Right renal pelvis (tissue), 4 donors: ENCODE measurements at places on chromosomes 12 and 14.
A peak's percentile ranks its signal among the peaks of the same experiment; 100 is the strongest.

DNA sequence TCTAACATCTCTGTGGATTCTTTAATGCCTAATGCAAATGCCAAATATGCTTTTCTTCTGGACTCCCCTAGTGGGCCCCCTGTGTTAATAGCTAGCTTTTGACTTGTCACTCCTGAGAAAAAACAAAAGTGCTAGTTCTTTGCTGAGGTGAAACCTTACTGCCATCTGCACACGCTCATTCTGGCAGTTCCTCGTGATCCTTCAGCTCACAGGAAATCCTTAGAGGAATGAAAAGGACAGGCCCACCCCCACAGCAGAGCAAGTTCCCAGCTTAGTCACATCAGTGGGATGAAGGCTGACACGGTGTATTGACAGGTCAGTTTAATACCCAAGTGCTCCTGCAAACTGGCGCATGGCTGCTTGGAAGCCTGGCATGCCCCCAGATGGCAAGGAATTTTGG lies 165.1 kb upstream of the ATP2B1 start:
- peak; percentile 45 for DNase-seq

DNA sequence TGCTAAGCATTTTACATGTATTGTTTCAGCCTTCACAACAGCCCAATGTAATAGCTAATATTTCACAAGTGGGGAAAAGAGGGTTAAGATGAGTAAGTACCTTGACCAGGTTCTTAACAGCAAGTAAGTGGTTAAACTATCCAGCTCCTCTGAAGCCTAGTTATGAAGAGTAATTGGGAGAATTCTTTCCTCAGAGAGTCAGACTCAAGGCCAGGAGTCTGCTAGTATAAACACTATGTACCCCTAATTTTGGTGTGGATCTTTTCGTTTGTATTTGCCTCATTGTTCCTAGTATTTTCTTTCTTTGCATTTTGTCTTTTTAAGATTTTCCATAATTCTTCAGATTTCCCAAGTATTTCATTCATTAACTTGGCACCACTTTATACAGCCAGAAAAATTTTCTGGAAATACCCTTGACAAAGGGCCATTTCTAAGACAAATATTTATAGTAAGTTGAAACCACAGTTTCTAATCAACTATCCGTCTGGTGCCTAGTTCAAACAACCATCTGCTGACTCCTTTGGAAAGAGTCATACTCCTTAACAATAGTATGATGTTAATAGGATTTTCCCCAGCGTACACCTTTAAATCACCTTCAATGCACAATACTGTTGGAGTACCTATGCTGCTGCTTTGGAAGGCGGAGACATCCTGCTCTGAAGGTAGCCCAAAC lies 81.2 kb downstream of the SCAF11 start:
- no peak for DNase-seq

- no peak for DNase-seq
These were observed 9.5 kb downstream of the REM2 start for GRCh38 chr14:22892488-22892887.

DNA sequence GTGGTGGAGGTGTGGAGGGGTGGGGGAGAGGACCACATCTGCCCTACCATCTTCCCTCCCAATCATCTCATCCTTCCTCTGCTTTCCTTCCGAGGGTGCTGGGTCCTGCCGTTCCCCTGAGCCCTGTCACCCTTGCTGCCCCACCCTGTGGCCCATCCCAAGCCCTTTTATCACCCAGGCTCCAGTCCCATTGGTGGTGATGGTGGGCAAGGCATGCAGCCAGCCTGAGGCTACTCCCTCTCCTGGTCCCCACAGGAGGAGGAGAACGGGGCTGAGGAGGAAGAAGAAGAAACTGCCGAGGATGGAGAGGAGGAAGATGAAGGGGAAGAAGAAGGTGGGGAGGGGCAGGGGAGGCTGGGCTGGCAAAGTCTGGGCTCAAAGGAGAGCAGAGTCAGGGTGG lies 2.7 kb upstream of the LAG3 start:
- DNase-seq: no peak

DNA sequence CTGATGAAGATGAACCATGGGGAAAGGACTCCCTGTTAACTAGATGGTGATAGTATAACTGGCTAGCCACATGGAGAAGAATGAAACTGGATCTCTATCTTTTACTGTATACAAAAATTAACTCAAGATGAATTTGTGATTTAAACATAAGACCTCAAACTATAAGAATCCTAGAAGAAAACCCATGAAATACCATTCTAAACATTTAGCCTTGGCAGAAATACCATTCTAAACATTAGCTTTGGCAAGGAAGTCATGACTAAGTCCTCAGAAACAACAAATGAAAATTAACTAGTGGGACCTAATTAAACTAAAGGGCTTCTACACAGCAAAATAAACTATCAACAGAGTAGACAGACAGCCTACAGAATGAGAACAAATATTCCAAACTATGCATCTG lies 28.4 kb upstream of the NOVA1 start:
- DNase-seq: no peak
